ENCODE measurements at places on chromosomes 1 and 21.

DNA sequence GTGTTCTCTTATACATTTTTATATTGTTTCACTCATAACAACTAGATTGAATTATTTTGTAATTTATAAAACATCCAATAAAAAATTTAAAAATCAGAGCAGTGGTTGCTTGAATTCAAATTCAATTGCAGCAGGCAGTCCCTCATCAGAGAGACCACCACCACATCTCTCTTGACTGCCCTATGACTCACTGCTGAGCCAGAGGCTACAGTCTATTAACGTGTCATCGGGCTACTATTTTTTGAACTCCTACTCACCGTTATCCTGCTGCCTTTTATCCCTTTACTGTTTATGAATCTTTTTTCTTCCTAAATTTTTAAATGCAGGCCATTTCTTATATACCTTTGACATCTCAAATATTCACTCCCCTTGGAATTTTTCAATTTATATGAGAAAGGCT lies 144.7 kb downstream of the BARHL2 start:
- no peak for DNase-seq

DNA sequence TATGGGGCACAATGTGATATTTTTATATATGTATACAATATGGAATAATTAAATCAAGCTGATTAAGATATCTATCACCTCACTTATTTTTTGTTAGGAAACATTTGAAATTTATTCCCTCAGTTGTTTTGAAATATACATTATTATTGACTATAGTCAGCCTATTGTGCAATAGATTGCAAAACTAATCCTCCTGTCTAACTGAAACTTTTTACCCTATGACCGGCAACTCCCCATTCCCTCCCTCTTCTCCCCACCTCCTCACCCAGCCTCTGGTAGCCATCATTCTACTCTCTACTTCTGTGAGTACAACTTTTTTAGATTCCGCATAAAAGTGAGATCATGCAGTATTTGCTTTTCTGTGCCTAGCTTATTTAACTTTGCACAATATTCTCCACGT lies 117.7 kb upstream of the SGIP1 start:
- peak; percentile 69 for DNase-seq

DNA sequence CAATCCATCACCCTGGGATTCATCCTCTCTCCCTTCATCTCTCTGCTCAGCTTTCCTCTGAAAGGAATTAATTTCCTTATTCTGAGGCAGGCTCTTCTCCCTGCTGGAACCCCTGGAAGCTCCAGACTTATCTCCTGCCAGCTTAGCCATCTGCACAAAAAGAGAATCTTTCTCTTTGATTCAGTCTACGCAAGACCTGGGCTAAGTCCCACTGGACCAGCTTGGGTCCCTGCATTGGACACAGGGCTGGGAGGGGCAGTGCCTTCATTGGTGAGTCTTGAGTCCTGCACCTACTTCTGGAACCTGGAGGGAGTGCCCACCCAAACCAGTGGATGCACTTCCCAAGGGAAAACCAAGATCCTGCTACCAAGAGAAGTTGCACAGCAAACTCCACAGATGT lies 271.7 kb upstream of the CSF3R start:
- no peak for DNase-seq

GRCh38 chr1:186839041-186839400 lies 10.3 kb downstream of the PLA2G4A start:
- DNase-seq = peak; percentile 26

GRCh38 chr1:212712451-212713303 lies 13.0 kb upstream of the BATF3 start:
- DNase-seq = peak; percentile 69

DNA sequence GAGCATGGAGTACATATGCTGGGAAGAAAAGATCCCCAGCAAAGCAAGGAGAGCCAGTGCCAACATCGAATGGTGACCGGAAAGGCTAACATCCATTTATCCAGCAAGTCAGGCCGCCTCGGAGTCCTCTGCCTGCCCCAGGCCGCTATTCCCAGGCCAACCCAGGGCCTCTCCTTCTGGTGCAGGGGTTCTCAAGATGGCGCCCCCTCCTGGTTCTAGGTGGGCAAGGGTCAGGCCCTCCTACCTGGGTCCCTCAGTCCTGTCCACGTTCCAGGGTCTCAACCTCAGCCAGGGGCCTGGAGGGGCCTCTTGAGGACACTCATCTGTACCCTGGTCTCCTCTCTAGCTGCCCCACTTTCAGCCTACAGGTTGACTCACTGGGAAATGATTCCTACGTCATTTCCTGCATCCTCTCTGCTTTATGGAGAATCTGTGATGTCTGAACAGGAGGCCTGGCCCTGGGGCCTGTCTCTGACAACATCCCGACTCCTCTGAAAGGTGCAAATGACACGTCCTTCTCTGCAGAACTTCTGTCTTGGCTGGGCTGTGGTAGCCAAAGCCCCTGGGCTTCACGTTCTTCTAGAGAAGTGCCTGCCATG lies 145.3 kb downstream of the PSMG1 start:
- peak; percentile 22 for DNase-seq
